Umbilical cord (tissue), 2 donors: ENCODE measurements at places on chromosomes 3 and 15.

- DNase-seq: no peak
Measured at GRCh38 chr3:72338942-72339669, 509.1 kb downstream of the SHQ1 start.

DNA sequence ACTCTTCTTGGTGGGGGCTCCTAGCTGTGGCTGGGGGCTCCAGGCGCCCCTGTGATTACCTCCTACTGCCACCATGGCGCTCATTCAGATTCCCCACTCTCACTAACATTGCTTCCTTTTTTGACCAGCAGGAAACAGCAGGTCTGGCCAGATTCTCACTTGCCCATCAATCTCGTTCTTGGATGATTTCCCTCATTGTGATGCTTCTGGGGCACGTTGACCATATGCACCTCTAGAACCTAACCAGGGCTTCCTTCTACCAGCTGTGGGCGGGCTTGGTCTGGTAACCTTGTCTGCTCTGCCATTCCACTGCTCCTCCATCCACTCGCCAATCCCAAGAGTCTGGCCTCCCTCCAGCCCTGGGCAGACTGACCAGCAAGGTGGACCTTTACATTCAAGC, 35.9 kb upstream of the PTPN23 start:
- DNase-seq: no peak

DNA sequence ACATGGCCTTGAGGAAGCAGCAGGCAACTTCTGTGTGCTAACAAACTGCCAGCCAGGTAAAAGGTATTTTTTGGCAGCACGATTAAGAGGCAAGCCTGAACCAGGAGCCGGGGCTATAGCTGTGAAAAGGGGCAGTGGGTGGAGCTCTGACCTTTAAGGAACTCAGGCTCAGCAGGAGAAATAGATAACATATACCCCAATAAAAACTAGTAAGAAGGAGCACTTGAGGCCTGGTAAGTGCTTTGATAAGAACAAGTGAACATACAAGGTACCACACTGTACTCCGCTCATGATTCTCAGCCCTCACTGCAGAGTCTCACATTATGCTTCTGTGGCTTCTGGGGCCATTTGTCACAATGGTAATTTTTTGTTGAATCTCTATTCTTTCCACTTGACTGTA, 5.4 kb downstream of the FYCO1 start:
- DNase-seq: no peak

DNA sequence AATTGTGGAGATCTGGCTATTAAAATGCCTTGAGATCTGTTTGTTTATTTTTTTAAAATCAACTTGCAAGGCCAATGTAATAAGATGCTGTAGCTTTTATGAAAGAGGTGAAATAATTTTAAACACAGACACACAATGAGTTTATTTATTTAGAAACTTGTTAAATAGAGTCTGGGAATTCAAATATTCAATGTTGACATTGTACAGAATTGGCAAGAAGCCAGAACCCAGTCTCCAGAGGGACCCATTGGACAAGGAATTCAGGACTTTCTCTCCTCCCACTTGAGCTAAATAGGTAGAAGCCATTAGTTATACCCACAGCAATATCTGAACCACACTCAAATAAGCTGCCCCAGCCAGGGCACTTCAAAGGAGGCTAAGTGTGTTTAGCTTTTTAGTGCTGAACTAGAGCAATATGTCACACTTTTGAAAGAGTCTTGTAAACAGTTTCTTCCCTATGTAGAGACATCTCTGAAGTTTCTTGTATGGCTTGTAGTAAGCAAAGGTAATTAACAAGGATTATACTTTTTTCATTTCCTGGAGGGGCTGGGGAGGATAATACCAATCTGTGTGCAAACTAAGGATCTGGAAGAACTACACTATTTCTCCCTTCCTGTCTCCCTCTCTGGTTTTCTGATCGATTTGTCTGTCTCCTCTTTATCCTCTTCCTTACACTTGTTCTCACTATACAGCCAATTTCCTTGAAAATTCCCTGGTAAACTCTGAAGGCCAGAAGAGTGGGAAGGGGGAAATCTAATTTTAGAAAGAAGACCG, 6.0 kb downstream of the MECOM start:
- no peak for DNase-seq

GRCh38 chr3:123267821-123268220, 66.1 kb downstream of the SEC22A start:
- DNase-seq: no peak

GRCh38 chr15:51585986-51586385, 36.6 kb downstream of the DMXL2 start:
- DNase-seq: no peak

DNA sequence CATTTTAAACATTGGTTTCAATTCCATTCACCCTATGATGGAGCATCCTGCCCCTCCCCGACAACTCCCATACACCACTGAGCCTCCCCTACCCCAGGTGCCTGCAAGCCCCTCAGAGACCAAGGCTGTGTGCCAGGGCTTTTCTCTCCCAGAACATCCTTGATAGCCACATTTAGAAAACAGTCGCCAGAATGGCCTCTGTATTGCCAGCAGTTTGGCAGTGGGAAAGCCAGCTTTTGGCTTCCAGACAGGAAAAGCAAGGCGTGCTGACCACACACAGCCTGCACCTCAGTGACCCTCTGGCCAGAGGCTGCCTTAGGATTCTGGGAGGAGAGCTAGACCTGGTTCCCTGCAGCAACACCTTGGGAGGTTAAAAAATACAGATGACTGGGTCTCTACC, 18.2 kb upstream of the HRH1 start:
- DNase-seq: no peak

GRCh38 chr3:32482693-32483092, 20.0 kb downstream of the CMTM6 start:
- DNase-seq: no peak

DNA sequence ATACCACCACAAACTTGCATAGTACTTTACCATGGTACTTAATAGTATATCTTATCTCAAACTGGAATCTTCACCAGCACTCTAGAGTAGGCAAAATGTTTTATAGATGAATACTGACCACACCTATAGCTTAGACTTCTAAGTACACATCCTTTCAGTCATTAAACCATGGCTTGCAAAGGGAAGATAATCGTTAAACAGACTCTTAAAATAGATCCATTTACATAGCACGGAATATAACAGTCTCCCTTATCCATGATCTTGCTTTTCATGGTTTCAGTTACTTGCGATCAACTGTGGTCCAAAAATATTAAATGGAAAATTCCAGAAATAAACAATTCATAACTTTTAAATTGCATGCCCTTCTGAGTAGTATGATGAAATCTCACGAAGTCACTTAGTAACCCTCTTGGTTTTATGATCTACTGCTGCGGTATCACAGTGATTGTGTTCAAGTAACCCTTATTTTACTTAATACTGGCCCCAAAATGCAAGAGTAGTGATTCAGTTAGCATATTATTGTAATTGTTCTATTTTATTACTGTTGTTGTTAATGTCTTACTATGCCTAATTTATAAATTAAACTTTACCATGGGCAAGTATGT, 111.4 kb downstream of the HERC1 start:
- no peak for DNase-seq

GRCh38 chr3:10961921-10962320, 30.6 kb upstream of the SLC6A1 start:
- DNase-seq: no peak

DNA sequence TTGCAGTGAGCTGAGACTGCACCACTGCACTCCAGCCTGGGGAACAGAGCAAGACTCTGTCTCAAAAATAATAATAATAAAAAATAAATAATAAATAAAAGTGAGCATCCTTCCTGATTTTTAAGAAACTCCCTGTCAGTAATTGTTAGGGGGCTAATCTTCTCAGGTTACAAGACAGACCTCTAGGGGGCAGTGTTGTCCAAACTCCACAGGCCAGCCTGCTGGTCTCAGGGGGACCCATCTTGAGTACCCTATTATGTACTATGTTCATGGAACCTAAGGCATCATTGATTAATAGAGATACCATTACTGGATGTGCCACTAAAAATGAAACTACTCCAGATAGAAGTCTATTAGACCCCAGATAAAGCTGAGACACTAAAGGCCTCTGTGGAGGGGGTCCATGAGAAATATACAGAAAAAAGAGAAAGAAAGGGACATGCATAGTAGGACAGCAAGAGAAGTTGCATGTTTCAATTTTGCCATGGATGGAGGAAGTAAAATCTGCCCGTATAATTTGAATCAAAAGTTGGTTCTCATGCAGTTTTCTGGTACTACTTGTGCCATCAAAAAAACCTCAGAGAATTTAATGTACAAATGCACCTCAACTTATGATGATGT, 85.5 kb upstream of the CDV3 start:
- DNase-seq: no peak

DNA sequence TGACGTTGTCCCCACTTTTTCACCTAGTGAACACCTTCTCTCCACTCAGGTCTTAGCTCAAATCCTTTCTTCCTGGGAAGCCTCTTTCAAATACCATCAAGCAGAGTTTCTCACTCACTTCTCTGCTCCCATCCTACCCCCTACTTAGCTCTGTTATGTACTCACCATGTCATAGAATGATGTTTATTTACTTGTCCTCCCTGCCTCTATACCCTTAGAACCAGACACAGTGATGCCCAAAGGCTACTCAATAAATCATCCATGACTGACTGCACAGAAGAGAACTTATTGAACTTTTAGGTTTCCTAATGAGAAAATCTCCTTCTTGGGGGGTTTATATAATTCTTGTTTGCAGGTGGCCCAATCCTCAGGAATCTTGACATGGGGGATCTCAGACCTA, 154.2 kb downstream of the SSR3 start:
- DNase-seq: no peak

GRCh38 chr15:93124126-93124525, 35.1 kb upstream of the RGMA start:
- no peak for DNase-seq

GRCh38 chr3:57935539-57935938, 72.7 kb upstream of the FLNB start:
- DNase-seq: no peak

DNA sequence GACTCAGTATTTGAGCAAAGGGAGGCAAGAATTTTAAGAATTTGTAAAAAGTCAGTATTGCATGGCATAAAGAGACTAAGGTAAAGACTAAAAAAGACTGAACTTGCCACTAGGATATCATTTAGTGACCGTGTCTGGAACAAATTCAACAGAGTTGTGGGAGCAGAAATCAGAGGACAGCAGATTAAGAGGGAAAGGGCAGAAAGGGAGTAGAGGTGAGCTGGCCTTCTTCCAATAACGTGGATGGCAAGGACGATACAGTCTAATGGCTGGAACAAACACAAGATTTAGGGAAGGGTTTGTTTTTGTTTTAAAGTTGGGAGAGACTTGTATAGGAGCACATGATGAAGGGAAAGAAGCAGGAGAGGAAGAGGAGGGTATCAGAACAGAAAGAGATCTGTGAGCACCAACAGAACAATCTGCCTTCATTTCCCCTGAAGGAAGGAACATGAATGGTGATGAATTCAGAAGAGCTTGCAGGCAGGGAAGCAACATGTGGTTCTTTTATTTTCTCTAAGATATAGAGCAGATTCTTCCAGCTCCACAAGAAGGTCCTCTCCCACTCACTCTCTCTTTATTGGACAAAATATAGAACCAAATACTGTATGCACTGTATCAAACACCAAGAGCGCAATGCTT, 8.6 kb downstream of the VGLL4 start:
- no peak for DNase-seq

DNA sequence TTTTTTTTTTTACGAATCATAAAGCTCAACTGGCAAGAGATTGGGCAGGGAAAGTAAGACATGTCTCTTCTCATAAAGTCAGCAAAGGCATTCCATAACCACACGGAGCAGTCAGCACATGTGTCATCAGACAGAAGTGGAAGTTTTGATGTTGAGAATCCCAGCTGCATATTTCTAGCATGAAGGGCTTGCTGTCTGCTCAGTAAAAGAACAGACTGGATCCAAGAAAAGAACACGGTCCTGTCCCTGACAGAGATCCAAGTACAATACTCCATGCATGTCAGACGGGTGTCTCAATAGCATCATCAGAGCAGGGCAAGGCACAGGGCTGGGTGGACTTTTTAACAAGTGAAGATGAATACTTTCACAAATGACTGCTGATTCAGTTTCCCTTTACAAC, 38.2 kb downstream of the ABI3BP start:
- peak; percentile 95 for DNase-seq

GRCh38 chr15:52139599-52140462, 27.3 kb upstream of the BCL2L10 start:
- peak; percentile 48 for DNase-seq
